Left kidney (tissue), 8 donors: ENCODE measurements at places on chromosomes 7 and 10. TPM values are rescaled to one million over a fixed set of nuclear protein-coding genes. Genes with fewer than 3 reads are reported as not detected.

- no peak for DNase-seq
These were observed 102.5 kb downstream of the COL26A1 start for GRCh38 chr7:101465131-101465530.

- DNase-seq: no peak
These were observed 22.7 kb downstream of the ARHGAP21 start for GRCh38 chr10:24700948-24701347.

DNA sequence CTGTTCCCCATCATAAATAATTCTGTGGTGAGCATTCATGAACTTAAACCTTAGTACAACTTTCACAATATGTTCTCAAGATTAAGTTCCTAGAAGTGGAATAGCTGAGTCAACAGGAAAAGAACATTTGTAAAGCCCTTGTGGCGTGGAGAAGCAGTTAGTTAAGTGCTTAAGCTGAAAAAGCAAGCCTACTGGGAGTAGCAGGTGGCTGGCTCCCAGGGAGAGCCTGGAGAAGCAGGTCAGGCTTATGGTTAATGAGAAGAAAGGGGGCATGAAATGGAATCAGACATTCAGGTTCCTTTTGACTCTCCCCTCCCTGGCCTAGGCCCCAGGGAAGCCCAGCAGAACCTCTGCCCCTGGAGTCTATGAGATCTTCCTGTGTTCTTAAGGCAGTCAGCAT lies 35.3 kb downstream of the VSTM4 start:
- DNase-seq: no peak

- no peak for DNase-seq
These were observed 22.6 kb upstream of the SIRT1 start for GRCh38 chr10:67861750-67862432.

DNA sequence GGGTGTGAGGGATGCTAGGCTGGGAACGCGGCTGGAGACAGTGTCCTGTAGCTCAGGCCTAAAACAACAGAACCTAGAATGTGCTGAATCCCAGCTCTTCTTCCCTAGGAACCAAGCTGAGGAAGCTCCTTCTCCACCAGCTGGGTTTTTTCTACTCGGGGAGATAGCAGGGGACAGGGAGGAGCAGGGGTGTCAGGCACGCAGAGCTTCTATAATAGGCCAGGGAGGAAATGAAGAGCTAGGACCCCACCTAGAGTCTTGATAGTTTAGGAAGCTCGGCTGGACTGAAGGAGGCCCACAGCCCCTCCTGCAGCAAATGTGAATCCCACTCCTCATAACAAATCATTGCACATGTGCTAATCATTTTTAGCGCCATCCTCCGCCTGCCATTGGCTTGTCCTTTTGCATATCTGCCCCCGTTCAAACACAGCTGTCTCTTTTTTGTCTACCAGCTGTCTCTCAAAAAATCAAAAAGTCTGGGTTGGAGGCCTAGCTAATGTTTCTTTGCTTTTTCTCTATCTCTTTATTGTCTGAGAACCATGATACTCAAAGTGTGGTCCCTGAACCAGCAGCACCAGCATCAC lies 24.1 kb upstream of the FAM180A start:
- DNase-seq: peak; percentile 4

- no peak for DNase-seq
These were observed 17.2 kb upstream of the MEOX2 start for GRCh38 chr7:15703732-15704131.

DNA sequence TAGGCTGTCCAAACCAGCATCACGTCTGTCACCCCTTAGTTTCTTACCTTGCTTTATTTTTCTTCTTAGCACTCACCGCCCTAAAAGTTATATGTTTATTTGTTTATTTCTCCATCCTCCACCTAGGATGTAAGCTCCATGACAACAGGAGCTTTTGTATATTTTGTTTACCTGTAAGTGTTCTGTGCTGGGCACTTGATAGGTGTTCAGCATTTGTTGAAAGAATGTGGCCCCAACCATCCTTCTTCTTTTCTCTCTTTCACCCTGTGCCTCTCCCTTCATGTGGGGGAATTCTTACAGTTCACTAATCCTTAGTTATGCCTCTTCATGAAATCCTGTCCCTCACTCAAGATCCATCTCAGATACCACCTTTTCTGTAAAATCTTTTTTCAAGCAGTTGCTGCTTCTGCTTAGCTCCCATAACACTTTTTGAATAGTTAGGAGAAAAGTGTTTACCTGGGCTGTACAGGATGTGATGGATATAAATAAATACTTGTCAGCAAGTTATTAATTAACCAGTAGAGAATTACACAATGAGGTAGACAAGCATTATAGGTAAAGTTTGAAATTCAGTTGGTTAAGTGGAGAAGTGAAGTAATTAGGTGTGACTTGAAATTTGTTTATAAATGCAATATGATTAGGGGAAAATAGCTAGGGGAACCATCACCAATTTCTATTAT lies 9.7 kb downstream of the AHR start:
- no peak for DNase-seq

GRCh38 chr10:90602862-90603610 lies 254.8 kb downstream of the HTR7 start:
- DNase-seq: no peak

DNA sequence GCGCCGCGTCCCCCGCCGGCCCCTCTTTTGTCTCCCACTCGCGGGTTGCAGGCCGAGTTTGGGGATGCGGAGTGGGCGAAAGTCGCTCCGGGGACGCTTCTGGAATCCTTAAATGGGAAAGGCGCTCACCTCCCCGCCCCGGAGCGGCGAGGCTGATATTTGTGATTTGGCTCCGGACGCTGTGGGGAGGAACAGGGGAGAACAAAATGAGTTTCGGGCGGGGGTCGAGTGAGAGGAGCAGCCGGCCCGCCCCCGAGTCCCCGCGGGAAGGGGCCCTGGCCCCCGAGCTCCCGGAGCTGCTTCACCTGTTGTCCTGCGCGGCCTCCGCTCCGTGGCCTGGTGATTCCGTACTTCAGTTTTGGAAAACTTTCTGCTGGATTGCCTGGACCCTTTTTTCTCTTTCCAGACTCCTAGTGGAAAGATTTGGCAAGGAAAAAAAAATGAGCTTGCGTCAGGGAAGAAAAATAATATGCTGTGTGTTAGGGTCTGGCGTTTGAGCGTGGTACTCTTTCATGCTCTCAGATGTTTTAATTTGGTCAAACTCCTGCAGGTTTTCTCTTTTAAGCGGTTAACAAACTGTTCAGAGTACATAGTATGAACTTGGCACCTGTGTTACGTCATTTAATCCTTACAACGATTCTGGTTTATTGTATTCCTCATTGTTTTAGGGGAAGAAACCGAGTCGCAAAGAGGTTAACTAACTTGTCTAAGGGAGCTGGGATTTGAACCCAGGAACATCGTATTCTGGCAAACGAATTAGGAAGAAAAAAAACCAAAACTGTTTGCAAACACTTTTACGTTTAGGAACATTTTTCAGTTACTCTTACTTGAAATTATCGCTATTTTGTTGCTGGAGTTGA lies 924 bp downstream of the BMPR1A start:
- peak; percentile 71 for DNase-seq

DNA sequence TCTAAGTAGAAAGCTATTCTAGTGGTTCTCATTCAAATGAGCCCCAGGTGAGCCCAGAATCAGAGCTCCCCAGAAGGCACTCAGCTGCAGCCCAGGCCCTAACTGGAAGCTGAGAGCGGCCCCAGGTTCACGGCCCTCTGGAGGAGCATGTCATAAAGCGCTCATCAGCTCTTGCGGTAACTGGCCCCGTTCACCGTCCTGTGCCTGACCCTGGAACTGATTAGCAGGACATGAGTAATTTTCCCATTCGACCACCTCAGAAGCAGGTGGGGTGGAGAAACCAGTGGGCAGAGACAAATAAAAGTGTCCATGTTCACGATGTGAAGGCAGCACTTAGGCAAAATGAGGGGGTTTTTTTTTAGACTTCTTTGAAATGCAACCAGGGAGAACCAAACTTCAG lies 136.1 kb upstream of the LYZL2 start:
- no peak for DNase-seq

DNA sequence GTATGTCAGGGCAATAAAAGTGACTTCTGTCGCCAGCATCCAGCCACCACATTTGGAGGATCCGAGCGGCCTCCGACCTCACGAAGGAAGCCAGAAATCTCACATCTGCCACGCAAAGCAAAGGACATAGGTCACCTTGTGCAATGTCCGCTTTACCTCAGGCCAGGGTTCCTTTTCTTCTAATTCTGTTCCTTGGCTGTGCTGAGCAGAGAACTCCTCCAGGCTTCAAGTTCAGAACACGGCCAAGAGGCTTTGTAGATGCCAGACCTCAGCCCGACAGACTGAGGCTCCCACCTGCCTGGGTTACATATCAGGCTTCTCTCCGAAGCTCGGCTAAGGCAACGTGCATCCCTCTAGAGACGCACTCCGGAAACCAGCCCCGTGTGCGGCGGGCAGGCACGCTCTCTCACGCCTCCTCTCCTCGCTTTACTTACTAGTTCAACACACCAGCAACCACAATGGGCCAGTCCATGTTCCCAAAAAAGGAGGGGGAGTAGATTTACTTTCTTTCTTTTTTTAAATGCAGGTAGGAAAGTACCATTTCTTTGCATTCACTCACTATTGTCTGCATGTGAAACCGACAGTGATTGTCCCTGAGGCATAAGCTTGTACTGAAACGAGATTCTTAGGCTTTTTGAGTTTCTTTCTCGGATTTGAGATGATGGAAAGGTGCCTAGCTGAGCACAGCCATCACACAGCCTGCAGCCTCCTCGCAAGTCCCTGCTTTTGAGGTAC lies 122.4 kb upstream of the AFAP1L2 start:
- peak; percentile 89 for DNase-seq

DNA sequence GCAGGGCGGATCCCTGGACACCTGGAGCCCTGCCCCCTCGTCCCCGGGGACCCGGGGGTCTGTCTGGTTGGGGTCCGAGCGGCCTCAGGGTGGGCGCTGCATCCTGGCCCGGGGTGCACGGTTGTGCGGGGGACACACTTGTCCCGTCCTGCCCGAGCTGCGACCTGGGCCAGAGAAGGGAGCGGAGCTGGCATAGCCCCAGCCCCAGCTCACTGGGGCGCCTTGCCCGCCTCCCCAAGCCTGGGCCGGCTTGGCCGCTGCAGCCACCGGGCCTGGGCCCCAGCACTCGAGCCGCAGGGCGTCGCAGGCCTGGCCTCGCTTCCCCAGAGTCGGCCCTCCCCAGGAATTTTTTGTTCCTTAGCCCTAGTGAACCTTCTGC lies 54.5 kb downstream of the GLRX3 start:
- DNase-seq: no peak

DNA sequence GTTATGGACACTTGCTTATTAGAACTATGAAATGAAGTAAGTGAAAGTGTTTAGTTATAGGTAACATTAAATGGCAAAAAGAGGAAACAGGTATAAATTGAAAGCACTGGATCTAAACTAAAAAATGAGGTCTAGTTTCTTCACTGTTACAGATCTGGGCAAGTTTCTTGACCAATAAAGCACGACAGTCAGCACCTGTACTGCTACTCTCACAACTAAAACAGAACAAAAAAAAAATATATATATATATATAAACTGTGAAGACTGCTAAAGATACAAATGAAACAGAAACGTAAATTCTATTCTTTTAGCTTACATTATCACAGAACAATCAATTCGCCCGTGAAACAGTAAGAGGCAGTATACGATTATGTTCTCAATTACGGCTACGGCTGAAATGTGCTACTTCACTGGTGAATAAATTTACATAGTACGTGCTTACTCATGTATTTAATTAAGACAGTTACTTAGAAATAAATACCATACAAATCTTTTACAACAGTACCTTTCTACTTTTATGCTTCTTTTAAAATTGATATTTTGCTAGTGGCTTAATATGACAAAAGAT lies 4.2 kb downstream of the AHR start:
- peak; percentile 46 for DNase-seq

DNA sequence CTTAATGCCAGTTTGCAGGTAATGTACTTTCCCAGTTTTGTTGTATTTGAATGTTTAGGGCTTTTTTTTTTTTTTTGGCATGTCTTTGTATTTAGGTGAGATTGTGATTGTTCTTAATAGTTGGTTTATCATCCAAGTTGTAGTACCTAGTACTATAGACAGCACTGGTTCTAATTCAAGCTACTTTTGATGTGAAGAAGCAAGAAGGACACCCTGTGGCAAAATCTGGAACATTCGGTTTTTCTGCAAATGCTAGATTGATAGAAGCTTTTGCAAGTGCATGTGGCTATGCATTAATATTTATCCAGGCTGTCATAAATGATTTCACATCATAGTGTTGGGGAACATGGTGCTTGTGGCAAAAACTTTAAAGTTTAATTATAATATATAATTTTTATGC lies 248.9 kb downstream of the FOXP2 start:
- peak; percentile 28 for DNase-seq

DNA sequence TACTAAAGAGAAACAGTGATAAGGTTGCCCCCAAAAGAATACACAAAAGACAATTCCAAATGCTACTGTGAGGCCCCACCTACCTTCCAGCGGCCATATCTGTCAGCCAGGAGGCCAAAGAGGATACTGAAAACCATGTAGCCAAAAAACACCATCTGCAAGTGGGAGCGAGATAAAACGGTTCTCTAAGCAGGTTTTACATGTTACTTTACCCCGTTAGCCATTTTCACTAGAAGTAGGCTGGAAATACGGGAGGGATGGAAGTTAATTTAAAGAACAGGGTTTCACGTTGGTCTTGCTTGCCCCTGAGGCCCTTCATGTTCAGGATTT lies 38.2 kb downstream of the SVOPL start:
- DNase-seq: no peak

GRCh38 chr7:78742694-78743093 lies 710.8 kb downstream of the MAGI2 start:
- DNase-seq: no peak

DNA sequence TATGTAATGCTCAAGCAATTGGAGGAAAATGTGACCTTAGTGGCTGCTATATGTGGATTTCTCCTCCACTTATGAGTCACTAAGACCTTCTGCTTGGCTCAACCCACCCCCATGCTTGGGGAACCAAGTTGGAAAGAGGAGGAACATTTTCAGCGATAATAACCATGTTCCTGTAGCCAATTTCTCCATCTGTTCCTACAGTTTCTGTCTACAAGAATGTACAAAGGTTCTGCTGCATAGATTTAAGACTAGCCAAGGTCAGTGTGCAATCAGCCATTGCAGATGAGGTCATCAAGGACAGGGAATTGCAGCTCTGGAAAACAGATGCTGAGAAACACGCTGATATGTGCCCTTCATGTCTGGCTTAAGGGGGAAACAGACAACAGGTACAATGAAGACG lies 5.6 kb upstream of the NRCAM start:
- no peak for DNase-seq

DNA sequence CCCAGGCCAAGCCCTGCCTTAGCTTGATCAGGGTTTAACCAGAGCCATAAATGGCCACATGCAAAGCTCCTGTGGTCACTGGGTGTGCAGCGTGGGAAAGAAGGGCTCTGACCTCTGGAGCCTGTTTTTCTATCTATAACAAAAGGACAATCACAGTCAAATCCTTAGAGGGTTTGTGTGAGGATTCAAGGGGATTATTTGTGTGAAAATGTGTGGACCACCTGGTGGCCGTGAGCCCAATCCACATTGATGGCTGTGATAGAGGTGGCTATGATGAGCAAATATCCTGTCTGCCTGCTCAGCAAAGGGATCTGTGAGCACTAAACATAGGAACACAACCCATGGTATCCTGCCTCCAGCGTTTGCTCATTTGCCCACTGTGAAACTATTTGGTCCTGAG lies 107.1 kb downstream of the C10orf90 start:
- no peak for DNase-seq

Gene SEC61A2
- 32.3 TPM for polyA plus RNA-seq

Gene BLNK
- polyA plus RNA-seq: 53.6 TPM

Gene KCNK18
- polyA plus RNA-seq: not detected

Gene SFTPA1
- not detected for polyA plus RNA-seq

Gene LBX1
- not detected for polyA plus RNA-seq

Gene SPDYE2B
- 3.8 TPM for polyA plus RNA-seq

Gene ZCCHC24
- polyA plus RNA-seq: 19.8 TPM

Gene PHTF2
- 31.9 TPM for polyA plus RNA-seq

Gene NODAL
- polyA plus RNA-seq: 0.67 TPM

Gene PALD1
- 10.1 TPM for polyA plus RNA-seq
